ENCODE measurements at places on chromosomes 16 and 17.

DNA sequence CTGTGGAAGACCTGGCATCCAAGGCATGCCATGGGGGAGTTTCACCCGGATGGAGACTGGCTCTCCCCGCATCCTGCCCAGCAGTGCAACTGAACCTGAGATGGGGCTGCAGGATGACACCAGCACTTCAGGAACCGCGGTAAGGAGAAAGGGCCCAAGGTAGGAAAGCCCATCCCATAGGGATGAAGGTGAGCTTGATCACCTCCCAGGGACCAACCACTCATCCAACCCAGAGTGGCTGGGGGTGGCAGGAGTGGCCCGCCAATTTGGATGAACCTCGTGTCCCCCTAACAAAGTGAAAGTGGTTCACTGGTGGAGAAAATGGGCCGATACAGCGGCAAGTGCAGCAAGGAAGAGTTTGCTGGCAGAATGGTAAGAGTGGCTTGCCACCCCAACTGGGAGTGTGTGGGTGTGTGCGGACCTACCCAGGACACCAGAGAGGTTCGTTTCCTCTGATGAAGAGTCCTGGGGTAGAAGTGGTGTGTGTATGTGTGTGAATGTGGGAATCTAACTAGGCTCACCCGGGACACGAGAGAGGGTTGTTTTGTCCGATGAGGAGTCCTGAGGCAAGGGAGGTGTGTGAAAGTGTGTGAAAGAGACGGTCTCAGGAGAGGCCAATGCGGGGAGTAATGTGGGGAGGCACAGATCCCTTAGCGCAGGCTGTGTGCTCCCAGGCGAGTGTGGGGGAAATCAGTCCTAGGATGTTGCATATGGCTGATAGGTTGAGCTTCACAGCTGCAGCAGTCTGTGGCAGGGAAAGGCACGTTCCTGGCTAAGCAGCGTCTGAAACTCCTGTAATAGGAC is 22.6 kb downstream of the ACSM1 start:
- no peak for DNase-seq

GRCh38 chr16:83733301-83733700 is 74.5 kb upstream of the HSBP1 start:
- DNase-seq, result no peak

- DNase-seq, result no peak
Measured at GRCh38 chr16:23615805-23616204, 19.7 kb upstream of the NDUFAB1 start.

DNA sequence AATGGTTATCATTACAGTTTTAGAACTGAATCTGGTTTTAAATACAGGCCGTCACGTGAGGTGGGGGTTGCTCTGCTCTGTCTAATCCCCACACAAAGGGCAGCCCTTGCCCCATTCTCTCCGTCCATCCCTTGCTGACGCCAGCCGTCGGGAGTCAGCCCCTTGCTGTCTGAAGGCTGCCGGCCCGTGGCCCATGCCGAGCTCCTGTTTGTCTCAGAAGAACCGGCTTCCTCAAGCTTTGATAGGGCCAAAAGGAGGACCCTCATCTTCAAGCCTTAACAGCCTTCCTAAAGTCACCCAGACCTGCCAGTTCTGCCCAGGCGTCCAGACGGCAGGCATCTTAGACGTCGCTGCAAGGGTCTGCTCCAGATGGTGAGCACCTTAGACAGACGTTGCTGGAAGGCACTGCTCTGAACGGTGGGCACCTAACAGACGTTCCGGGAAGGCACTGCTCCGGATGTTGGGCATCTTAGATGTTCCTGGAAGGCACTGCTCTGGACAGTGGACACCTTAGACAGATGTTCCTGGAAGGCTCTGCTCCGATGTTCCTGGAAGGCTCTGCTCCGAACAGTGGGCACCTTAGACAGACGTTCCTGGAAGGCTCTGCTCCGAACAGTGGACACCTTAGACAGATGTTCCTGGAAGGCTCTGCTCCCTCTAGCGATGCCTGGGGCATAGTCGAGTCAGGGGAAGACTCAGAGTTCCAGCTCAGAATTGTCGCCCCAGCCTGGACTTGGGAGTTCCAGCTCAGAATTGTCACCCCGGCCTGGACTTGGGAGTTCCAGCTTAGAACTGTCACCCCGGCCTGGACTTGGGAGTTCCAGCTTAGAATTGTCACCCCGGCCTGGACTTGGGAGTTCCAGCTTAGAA is 35.1 kb upstream of the CHMP6 start:
- DNase-seq, result no peak

DNA sequence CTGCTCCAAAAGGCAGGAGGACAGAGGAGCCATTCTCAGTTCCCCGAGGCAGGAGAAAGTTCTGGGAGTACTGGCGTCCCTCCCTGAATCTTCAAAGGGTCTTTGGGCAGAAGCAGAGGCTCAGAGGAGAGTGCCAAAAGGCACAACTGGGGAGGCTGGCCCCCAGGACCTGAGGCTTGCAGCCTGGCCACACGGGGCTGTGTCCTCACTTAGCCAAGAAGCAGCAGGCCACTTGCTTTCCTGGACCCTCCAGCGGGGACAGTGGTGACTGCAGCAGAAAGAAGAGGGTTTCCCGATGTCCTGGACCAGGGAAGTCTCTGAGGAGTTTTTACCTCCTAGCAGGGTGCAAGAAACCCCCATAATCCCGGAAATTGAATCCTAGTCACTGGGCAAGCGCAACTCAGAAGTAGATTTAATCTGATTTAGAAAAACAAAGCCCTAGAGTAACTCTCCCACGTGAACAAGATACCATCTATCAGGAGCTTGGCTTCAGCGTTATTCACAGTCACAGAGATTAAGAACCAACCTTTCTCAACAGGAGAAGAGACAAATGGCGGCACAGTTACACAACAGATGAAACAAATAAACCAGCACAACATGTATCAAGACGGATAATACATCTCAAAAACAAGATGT is 25.5 kb upstream of the BCO1 start:
- no peak for DNase-seq

DNA sequence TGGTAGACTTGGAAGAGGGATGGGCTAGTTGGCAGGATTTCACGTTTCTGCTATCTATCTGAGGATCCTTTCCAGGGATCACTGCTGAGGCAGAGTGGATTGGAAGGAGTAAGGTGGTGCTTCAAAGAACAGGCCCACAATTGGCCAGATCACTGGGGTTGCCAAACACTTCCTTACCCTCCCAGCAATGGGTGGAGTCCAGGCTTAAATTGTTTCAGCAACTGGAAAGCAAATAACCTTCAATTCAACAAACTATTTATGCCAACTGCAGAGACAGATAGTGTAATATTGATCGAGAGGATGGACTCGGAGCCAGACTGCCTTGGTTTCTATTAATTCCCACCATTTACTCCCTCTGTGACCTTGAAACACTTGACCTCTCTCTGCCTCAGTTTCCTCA is 2.1 kb downstream of the ARRB2 start:
- no peak for DNase-seq

DNA sequence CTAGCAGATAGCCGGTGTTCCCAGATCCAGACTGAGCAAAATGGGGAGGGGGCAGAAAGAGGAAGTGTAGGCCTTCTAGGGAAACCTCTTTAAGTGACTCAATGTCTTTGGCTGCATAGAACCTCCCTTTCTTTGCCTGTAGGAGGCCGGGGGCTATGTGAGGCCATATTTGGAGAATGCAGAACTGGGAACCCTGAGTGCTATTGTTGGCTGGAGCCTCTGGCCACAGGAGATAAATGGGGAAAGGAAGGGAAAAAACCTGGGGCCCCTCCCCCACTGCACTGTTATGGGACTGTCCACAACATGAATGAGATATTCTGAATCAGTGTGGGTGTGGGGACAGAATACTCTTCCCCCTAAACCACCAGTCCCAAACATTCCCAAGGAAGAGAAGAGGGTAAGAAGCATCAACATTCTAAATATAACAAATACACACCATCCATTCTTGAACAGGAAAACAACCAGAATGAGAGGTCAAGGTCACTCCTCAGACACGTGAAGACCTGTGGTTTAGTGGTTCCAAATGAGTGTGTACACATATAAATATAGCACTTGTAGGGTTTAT is 2.4 kb downstream of the VPS25 start:
- no peak for DNase-seq

DNA sequence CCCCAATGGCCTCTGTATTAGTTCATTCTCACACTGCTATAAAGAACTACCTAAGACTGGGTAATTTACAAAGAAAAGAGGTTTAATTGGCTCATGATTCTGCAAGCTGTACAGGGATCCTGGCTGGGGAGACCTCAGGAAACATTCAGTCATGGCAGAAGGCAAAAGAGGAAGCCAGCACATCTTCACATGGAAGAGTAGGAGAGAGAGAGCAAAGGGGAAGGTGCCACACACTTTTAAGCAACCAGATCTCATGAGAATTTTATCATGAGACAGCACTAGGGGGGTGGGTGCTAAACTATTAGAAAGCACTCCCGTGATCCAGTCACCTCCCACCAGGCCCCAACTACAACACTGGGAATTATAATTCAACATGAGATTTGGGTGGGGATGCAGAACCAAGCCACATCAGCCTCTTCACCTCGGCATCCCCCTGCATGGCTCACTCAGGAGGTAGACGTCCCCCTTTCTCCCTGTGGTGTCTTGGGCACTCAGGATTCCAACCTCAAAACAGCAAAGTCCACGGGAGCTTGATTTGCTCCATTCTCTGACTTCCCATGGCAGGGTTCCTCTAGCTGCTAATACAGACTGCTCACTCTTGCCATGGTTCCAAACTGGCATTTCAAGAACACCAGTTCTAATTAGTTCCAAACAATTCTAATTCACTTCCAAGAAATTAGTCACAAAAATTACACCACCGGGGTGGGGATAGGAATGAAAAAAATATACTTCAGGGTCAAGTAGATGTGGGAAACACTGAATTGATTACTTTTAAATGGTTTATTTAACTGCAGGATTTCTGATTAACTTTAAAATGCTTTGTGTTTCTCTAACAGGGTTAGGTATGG is 203.8 kb upstream of the HSBP1 start:
- no peak for DNase-seq

DNA sequence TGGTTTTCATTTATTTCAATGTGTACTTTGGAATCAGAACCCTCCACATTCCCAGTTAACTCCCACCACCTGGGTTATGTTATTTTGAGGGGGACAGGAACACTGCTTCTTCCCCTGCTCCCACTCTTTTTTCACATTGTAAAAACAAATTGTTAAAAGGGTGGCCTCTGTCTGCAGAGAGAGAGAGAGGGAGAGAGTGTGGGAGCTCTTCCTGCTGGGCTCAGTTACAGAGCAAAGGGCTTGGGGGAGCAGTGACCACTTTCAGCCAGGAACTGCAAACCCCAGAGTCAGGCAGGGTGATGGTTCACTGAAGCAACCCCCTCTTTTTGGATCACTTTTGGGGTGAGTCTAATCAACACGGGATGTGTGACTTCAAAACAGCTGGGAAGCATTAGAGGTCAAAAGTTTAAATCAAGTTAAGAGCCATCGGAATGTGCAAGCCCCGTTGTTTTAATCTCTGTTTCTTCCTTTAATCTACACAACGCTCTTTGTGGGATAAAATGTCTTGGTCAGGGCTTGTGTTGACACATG is 577.0 kb upstream of the CDH11 start:
- no peak for DNase-seq

GRCh38 chr17:57945996-57946797 is 9.0 kb downstream of the CUEDC1 start:
- no peak for DNase-seq

GRCh38 chr16:20114356-20114755 is 40.7 kb upstream of the GPR139 start:
- no peak for DNase-seq

GRCh38 chr17:55261311-55261710 is 3.4 kb upstream of the HLF start:
- no peak for DNase-seq

DNA sequence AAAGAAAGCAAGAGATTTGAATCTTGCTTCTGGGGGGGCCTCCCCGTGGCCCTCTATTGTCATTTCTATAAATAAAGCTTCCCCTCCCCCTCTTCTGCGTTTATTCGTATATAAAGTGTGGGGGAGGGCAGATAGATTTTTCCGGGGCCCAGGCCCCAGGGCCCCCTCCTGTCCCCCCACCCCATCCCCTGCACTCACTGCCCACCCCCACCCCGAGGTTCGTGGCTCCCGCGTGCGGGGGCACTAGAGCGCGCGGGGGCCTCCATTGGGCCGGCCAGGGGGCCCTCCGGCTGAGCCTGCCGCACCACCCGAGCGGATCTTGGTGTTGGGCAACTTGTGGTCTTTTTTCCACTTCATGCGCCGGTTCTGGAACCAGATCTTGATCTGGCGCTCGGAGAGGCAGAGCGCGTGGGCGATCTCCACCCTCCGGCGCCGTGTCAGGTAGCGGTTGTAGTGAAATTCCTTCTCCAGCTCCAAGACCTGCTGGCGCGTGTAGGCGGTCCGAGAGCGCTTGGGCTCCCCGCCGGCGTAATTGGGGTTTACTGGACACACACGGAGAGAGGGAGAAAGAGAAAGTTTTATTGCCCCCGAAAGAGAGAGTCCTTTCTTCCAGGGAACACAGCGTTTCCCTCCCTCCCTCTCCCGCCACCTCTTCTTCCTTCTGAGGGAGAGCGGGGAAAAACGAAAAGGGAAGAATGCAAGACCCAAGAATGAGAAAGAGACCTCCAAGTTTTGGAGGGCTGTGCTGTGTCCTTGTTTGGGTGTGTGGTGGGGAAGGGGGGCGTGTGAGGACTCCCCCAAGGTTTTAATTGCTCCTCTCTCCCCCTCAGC is 1.5 kb downstream of the HOXB4 start:
- DNase-seq, result no peak

DNA sequence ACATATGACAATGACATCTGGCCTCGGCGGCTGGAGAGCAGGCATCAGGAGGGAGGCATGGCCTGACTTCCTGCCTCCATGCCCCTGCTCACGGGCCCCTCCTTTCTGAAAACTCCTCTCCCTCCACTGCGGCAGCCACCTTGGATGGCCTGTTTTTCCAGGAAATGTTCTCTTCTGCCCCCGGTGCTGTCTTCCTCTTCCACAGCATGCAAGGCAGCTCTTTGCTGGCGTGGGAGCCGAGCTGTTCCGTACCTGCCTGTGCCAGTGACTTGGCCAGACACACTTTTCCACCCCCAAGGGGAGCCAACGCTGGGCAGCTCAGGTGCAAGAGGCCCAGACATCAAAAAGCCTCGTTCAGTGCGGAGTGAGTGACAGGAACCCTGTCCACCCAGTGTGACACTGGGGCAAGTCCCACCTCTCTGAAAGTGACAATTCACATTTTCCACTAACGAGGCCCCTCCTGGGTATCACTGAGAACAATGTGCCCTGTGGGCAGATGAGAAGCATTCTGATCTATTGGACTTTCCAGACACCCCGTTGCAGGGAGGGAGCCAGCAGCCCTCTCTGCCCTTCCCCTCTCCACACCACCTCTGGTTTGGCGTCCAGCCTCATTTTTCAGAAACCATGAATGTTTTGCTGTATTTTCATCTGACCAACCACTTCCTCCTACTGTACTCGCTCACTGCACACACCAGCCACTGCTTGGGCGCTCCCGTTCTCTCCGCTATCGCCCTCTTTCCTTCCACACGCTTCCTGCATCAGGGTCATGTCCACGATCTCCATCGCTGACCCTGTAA is 31.2 kb downstream of the NSMCE1 start:
- DNase-seq, result peak; percentile 65

- DNase-seq, result no peak
Measured at GRCh38 chr16:83615953-83616350, 191.8 kb upstream of the HSBP1 start.

DNA sequence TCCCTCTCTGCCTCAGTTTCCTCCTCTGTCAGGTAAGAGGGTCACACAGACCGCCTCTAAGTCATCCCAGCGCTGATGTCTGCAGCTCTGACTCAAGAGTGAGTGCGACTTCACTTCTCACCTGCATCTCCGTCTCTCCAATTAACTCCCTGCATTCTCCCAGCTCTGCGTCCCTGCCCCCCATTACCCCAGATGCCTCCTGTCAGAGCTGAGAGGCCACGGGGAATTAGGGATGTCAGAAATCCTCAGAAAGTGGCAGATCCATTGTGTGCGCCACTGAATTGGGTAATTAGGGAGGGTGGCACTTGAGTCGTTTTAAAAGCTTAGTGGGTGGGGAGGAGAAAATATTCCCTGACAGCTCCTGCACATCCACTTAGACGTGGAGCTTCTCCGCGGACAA is 885.4 kb upstream of the EEF2KMT start:
- DNase-seq, result no peak

Measured in stimulated activated CD8-positive, alpha-beta memory T cell treated with anti-CD3 and anti-CD28 coated beads, Interleukin-12 subunit alpha, Interleukin-12 subunit beta, amount 100 ng/mL, for 4 hours (primary cell).